ENCODE measurements at places on chromosomes 5 and 9.

- peak; percentile 56 for DNase-seq
Observed at GRCh38 chr5:19140276-19140675, 847.7 kb downstream of the CDH18 start.

DNA sequence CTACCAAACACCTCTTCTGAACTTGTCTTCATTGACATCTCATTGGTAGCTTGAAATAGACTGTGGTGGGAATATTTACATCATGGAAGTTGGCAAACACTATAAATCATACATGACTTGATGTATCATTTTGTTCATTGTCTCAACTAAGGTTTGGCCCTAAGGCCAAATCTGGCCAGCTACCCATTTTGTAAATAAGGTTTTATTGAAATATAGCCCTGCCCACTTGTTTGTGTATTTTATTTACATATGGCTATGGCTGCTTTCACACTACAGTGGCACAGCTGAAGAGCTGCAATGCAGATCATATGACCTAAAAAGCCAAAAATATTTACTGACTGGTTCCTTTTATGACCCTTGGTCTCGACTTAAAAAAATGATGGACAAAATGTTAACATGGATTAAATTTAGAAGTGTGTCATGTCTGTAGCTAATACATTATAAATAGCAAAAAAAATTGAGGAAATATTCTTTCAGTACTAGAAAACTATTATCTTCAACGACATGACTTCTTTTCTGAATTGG is 22.1 kb downstream of the FAM240B start:
- DNase-seq = no peak

DNA sequence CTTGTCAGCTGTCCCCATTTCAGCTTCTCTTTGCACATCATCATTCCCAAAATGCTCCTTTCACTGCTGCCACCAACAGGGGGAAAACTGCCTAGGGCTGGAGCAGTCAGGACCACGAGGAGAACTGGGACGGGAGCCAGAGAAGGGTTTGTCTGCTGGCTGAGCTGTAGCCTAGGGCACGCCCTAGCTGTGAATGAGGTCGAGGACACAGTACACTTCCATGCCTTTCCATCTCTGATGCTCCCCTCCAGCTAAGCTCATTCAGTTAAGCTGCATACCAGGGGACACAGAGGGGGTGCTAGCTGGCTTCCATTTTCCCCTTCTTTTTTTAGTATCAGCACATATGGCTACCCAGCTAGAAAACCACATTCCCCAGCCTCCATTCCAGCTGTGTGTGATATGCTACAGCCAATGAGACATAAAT is 64.7 kb downstream of the STK10 start:
- DNase-seq = peak; percentile 76

GRCh38 chr9:112887381-112887780 is 3.3 kb downstream of the SLC46A2 start:
- DNase-seq = peak; percentile 16

GRCh38 chr5:88426441-88426840 is 157.8 kb upstream of the TMEM161B start:
- DNase-seq = no peak

DNA sequence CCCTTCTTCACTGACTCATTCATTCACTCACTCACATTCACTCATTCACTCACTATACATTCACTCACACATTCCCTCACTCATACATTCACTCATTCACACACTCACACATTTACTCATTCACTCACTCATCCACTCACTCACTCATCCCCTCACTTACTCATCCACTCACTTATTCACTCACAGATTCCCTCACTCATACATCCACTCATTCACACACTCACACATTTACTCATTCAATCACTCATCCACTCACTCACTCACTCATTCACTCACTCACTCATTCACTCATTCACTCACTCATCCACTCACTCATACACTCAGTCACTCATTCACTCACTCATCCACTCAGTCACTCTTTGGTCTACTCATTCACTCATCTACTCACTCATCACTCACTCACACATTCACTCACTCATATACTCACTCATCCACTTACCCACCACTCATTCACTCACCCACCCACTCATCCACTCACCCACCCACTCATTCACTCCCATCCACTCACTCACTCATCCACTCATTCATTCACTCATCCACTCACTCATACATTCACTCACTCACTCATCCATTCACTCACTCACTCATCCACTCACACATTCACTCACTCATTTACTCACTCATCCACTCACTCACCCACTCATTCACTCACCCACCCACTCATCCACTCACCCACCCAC is 27.2 kb downstream of the WNK2 start:
- DNase-seq = no peak

GRCh38 chr5:169281625-169282024 is 19.3 kb downstream of the SLIT3 start:
- DNase-seq = no peak

DNA sequence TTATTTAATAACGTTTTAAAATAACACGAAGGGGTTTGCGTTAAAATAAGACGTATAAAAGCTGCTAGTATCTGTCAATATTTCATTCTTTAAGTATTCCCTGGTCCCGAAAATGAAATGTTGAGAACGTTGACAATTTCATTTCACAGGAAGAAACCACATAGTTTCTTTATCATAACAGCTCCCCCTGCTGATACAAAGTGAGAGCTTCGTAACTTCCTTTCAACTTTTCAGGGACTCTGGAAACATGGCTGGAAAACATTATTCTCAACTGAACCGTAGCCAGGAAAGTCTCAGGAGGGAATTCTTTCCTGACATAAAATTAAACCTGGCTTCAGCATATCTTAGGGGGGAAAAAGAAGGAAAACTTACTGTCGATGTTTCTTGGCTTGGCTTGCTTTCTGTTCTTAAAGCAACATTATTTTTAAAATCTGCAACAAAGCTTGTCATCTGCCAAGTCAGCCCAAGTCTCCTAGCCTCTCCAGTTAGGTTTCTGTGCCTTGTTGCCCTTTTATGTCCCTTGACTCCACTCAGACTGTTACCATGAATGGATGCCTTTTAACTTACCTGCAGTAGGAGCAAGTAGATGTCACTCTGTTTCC is 122.9 kb upstream of the DAB2 start:
- peak; percentile 81 for DNase-seq

GRCh38 chr5:153584126-153584959 is 93.9 kb downstream of the GRIA1 start:
- no peak for DNase-seq

- DNase-seq = no peak
Observed at GRCh38 chr9:90441814-90442213, 200.8 kb downstream of the DIRAS2 start.

DNA sequence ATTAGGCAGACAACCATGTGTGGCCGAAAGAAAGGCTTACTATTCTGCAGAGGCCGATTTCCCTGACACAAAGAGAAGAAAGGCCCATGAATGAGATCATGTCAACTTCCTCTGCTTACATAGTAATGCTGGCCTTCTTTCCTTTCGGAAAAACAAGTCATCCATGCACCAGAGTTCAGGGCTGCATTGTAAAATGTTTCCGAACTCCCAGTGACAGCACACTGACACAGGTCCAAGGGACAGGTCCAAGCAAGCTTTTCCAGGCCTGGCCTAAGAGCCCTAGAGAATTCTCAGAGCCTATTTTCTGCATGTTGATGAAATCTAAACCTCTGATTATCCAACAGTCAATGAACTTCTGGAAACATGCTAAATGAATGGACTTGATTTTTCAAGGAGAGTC is 140.9 kb downstream of the ZNF608 start:
- no peak for DNase-seq

- DNase-seq = peak; percentile 90
Observed at GRCh38 chr5:132439521-132440089, 51.0 kb downstream of the IRF1 start.

- DNase-seq = no peak
Observed at GRCh38 chr9:84405667-84406066, 65.1 kb upstream of the SLC28A3 start.

DNA sequence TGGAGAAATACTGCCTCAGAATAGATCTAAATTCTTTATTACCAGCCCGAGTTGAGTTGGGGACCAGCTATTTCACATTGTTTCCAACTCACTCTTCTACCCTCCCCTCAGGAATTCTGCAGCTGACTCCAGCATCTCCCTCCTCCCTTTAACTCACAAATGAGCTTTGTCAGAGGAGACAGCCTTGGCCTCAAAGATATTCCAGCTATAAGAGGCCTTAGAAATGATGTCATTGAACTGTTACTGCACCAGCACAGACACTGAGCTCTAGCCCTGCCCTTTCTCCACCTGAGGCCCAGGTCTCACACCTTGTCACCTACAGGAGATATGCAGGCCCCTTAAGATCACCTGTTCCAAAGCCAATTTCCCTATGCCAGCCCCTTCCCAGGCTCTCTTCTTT is 78.4 kb upstream of the ATP10B start:
- no peak for DNase-seq

- DNase-seq = peak; percentile 89
Observed at GRCh38 chr9:129685220-129685932, 19.9 kb downstream of the PRRX2 start.

GRCh38 chr9:15295761-15296405 is 11.1 kb downstream of the TTC39B start:
- peak; percentile 84 for DNase-seq

DNA sequence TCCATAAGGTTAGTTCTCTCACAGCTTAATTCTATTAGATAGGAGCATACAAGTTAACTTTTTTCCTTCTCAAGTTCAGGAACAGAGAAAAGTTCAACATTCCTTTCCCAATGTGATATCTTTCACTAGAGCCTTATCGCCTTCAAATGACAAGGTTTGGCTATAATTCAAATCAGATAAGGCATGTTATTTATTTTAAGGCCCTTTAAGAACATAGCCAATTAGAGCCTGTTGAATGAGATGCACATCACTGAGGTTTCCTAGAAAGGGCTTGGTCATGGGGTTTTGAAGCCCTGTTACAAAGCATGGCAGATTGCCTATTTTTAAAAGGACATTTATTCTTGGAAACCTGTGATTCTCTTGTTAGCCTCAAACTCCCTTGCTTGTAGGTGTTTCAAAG is 123.4 kb downstream of the BASP1 start:
- DNase-seq = no peak

- no peak for DNase-seq
Observed at GRCh38 chr9:28051559-28052503, 478.6 kb upstream of the C9orf72 start.

GRCh38 chr9:121288673-121289025 is 20.7 kb downstream of the GSN start:
- no peak for DNase-seq

- no peak for DNase-seq
Observed at GRCh38 chr5:36491856-36492255, 114.5 kb upstream of the SLC1A3 start.

DNA sequence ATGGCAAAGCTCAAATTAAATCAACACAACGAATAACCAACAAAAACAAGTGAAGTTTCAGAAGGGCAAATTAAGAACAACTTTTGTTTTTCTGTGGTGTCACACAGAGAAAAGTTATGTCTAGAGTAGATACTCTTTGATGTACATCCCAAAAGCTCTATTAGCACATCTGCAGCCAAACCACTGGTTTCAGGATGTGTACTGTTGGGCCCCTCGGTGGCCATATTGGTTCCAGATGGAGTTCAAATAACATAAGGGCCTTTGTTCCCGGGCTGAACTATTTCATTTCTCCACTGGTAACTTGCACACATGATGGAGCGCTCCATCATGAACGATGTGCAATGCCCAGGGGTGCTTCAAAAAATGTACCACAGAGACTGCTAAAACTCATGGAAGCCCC is 126.1 kb downstream of the SEMA5A start:
- no peak for DNase-seq

- no peak for DNase-seq
Observed at GRCh38 chr5:1507014-1507375, 16.8 kb downstream of the LPCAT1 start.

- peak; percentile 35 for DNase-seq
Observed at GRCh38 chr9:96442491-96442890, 7.5 kb upstream of the HABP4 start.

DNA sequence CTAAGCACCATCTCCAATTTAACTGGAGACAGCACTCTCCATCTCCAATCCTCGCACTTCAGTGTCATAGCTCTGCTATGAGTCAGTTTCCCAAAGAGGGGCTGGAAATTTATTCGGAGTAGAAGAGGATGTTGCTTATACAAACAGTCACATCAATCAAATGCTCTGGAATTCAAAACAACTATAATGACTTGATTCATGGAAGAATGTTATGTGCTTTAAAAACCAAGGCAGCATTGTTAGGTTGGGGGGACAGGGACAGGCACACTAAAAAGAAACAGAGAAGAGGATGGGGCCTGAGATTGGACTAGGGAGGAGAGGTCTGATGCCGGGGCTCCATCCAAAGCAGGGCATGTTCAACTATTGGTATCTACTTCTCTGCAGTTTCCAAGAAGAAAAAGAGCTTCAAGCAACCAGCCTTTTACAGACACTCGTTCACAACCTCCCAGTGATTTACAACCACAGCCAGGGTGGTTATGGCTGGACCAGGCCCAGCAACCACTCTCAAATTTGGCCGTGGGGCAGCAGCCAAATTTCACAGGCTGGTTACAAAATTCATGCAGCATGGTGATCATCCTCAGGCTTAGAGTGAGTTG is 117.5 kb upstream of the ZNF366 start:
- DNase-seq = peak; percentile 75

- no peak for DNase-seq
Observed at GRCh38 chr9:77953590-77953989, 78.0 kb downstream of the GNAQ start.

GRCh38 chr5:127838661-127839060 is 135.5 kb downstream of the CCDC192 start:
- peak; percentile 47 for DNase-seq

DNA sequence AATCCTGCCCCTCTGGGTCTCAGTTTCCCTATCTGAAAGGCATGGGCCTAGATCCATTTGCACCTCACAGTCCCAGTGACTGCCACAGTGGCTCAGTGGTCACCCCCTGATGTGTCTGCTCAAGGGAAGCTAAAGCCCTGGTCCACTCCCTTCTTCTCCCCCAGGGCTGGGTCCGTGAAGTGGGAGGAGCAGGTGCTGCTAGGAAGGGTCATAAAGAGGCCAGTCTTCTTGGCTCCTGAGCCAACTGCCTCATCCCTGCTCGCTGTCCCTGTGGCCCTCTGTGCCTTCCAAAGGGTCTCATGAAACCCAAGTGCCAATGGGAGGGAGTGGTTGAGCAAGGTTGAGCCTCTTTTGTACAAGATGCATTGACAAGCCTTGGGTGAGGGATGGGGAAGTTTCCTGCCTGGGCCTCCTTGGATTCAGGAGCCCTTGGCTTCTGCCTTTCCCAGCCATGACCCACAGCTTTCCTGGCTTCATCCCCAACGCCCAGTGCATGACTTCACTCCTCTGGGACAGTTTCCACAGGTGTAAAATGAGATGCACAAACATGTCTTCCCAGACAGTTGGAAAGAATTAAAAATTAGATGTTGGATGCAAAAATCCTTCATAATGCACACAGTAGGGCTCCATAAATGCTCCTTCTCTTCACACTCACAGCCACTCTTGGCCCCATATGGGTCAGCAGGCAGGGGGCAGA is 1.6 kb upstream of the SLC6A7 start:
- DNase-seq = no peak

GRCh38 chr5:72569408-72569944 is 62.3 kb upstream of the ZNF366 start:
- DNase-seq = no peak

GRCh38 chr5:4295663-4296339 is 700.2 kb downstream of the IRX1 start:
- no peak for DNase-seq
